ENCODE measurements at places on chromosomes 6 and 20.

GRCh38 chr20:47917549-47918070 is 132.3 kb upstream of the SULF2 start:
- DNase-seq = no peak

DNA sequence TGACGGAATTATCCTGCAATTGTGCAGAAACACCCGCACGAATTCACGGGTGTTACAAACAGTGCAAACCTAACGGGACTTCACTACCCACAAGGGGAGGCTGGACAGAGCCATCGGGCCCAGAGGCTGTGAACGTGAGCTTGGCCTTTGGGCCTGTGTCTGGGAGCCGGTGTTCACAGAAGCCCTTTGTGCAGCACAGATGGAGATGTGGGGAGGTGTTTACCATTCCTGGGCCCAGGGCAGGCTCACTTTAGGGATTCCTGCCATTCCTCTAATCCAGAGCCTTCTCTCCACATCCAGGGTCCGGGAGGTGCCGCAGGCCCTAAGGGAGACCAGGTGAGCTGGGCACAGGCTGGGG is 15.0 kb downstream of the COL9A3 start:
- no peak for DNase-seq

DNA sequence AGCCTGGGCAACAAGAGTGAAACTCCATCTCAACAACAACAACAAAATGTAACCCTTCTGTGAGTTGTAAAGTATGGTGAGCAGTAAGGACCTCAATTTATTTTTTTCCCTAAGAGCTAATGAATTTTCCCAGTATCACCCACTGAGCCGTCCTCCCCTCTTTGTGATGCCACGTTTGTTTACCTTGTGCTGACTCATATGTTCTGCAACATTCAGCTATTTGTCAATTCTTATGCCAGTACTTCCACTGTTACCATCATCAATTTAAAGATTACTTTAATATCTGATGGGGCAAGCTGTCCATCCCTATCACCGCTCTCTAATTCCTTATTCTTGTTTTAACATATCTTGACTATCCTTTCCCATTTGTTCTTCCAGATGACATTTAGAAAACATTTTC is 37.5 kb downstream of the MAK start:
- no peak for DNase-seq

DNA sequence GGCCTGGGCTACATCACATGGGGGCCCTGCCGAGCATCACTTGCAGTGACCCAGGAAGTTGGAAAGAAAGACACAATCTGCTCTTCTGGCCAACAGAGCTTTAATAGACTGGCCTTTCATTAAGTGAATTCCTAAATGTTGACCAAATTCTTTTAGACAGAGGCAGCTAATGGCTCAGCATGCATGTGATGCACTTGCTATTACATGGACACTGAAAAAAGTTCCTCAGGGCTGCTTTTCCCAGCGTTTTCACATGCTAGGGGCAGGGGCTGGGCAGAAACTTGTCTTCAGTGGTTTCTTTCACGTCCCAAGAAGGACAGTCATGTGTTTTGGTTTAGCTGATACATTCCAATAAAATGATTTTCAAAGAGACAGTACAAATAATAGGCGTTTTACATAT is 651.0 kb upstream of the SLC35B3 start:
- DNase-seq = no peak

- no peak for DNase-seq
These were observed 154.5 kb upstream of the PLCB4 start for GRCh38 chr20:8914421-8914820.

Data from DMS 273 treated with DMSO at 0.1 percent for 48 hours (cell line).